Renal cortex interstitium (tissue), 15 donors: ENCODE measurements at places on chromosomes 4 and X.

DNA sequence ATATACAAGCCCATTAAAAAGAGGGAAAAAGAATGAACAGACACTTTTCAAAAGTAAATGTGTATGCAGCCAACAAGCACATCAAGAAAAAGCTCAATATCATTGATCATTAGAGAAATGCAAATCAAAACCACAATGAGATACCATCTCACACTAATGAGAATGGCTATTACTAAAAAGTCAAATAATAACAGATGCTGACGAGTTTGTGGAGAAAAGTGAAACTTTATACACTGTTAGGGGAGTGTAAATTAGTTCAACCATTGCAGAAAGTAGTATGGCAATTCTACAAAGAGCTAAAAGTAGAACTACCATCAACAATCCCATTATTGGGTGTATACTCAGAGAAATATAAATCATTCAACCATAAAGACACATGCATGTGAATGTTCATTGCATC lies 203.0 kb downstream of the ARAP2 start:
- no peak for DNase-seq

DNA sequence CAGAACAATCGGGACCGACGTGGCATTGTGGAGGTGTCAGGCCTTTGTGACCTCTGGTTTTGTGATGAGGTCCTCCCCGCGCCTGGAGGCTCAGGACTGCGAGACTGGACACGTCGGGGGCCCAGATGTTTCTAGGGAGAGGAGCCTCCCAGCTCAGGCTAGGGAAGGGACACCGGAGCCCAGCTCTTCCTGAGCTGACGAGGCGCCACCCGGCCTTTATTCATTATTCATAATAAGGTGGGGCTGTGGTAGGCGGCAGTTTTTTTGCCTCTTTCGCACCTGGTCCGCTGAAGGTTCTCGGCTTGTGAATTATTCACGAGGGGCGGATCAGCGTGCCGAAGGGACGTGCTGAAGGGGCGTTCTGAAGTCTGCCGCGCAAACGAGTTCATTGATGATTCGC lies 2.3 kb upstream of the UBA1 start:
- DNase-seq, result no peak

DNA sequence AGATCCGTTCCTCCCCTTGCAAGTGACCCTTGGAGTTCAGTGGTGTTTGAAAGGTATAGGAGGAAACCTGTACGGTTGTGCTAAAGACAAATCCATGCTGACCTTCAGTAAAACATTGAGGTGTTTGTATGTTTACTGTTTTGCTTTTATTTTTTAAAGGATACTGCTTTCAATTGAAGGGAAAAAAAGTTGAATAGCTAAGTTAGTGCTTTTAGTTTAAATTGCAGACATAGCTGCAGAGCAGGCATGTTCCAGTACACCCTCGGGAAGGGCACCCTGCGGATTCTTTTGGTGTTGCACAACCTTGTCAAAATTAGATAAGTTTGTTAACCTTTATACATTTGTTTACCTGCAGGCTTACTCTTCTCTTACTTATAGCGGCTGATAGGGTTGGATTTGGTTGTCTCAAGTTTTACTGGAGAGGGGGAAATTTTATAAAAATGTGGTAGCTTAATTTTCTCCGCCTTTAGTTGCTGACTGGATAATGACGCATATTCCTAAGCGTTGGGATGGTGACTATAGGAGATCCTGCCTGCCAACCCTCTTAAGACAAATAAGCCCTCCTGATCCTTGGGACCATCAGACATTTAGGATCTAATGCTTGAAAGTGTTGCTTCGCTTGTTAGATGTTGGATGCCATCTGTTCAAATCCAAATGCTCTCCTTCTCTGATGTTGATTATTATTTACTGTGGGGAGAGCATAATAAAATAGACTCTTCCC lies 2.0 kb downstream of the RAPGEF2 start:
- no peak for DNase-seq

DNA sequence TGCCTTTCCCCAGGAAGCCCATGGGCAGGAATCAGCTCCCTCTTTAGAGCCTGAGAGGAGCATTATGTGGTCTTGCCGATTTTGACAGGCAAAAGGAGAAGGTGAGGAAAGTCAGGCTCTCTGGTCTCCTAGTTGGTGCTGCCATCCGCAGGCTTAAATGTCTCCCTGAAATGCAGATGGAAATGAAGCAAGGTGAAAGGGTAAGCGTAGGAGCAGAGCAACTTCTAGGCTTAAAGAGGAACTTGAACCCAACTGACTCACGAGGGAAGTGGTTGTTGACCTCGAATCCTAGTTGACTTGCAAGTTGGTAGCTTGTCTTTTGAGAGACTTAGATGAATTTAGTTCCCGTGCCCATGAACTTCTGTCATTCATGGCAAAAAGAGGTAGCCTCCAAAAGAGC lies 205.9 kb downstream of the PTTG2 start:
- DNase-seq, result no peak

DNA sequence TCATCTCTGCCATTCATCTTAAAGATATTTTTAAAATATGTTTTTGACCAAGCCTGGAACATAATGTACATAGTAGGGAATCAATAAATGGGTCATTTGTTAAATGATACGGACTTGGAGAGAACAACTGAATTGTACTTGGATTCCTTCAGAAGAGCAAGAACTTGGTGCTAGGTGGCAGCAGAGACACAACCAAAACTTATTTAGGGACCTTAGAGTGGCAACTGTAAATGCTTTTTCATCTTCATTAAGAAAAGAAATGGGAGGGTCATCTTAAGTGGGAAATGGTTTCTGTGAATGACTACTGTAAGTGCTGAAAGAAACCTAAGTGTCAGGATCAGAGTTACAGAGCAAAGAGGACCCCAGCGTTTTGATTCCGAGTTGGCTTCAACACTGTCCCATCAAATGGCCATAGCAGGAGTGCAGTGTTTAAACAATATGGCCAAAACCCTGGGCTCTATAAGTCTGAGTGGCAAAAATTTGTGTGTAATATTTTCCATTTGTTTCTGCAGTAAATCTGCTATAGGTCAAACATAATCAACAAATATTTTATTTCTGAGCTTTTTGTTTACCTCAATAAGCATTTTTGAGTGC lies 213.6 kb downstream of the PALLD start:
- DNase-seq, result no peak

GRCh38 chr4:95212692-95213091 lies 336.1 kb downstream of the UNC5C start:
- DNase-seq, result no peak

GRCh38 chr4:155889031-155889793 lies 14.3 kb upstream of the TDO2 start:
- no peak for DNase-seq

DNA sequence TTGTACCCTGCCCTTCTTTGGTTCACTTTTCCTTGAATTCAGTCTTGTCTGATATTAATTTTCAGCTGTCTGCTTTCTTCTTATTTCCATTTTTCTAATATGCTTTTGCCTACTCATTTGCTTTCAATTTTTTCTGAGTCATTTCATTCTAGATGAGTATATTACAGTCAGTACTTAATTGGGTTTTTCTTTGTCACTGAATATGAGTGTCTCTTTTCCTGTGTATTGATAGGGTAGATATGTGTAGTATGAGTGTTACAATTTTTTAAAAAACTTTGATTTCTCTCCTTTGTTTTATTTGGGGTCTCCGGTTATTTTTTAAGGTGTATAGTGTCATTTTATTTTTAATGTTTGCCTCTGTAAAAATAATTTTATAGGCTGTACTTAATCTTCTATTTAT lies 222.2 kb downstream of the IDS start:
- no peak for DNase-seq
